ENCODE measurements at places on chromosomes 16 and 17. TPM values are rescaled to one million over a fixed set of nuclear protein-coding genes. Genes with fewer than 3 reads are reported as not detected.

The B4GALNT2 gene
- total RNA-seq = not detected

The SPNS2 gene
- 69.0 TPM for total RNA-seq

The SLC5A10 gene
- not detected for total RNA-seq

The SLC5A11 gene
- total RNA-seq = not detected

The ABCC12 gene
- not detected for total RNA-seq

The FSCN2 gene
- total RNA-seq = 1.2 TPM
